Jurkat, Clone E6-1 (cell line): ENCODE measurements at places on chromosomes 3 and 15.

DNA sequence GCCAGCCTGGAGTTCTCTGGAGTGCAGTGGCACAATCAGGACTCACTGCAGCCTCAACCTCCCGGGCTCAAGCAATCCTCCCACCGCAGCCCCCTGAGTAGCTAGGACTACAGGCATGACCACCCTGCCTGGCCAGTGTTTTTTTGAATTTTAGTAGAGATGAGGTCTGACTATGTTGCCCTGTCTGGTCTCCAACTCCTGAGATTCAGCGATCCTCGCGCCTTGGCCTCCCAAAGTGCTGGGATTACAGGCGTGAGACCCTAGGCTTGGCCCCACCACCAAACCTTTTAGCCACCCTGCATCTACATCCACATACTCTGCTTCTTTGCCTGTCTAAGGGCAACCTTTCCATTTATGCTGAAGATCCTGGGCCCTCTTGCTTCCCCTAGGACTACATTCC, 4.4 kb downstream of the NUSAP1 start:
- no peak for DNase-seq

- DNase-seq, result no peak
These were observed 27.1 kb downstream of the GRM2 start for GRCh38 chr3:51733859-51734571.

DNA sequence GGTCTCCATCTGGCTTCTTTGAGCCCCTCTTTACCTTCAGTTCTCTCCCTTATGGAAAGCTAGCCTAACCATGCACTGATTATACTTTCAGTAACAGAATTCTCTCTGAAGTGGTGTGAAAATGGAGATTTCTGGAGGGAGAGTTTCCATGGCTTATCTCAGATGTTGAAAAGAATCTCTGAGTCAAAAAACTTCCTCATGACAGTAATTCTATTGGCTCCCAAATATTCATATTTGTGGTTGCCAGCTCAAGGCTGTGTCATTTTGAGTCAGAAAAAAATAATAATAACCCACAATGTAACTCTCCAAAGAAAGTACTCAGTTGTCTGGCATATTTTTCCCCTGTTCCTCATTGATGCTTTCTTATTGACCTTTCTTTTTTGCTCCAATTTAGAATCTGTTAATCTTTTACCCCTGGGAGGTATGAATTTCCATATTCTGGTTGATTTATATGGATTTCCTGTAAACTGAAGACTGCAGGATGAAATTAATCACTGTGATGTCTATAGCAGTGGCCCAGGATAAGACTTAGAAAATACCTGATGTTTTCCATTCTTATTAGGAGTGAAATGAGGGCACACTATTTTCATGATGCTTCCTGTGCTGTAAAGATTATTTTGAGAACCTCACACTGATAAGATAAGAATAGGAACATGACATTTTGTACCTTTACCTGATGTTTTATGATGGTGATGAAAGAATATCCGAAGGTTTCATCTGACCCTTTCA, 149.5 kb upstream of the EPHA3 start:
- no peak for DNase-seq

- no peak for DNase-seq
These were observed 2.0 kb downstream of the PXYLP1 start for GRCh38 chr3:141233457-141234161.

GRCh38 chr3:73026760-73027113, 30.1 kb downstream of the PPP4R2 start:
- no peak for DNase-seq

DNA sequence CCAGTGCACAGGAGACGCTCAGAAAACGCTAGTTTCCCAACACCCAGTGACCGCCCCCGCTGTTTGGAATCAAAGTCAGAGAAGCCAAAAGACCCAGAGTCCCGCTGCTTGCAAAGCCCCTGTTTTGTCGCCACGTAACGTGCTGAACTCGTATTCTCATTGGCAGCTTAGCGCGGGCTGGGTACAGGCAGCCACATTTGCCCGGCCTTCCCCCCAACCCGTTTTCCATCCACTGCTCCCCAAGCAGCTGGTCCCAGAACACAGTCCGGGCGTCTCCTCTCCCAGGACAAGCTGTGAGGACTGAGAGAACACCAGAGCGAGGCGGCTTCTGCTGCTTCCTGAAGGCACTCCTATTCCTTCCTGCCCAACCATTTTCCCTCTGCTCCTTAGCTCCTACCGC, 54.8 kb downstream of the RASGRF1 start:
- no peak for DNase-seq

GRCh38 chr3:172522871-172523818, at the start of gene TNFSF10:
TSS of gene TNFSF10 (minus strand) at chr3:172523430. CDS start at chr3:172523384, 46 bp downstream.
- peak; percentile 62 for DNase-seq

- no peak for DNase-seq
These were observed 12.4 kb upstream of the CD47 start for GRCh38 chr3:108103040-108103751.

DNA sequence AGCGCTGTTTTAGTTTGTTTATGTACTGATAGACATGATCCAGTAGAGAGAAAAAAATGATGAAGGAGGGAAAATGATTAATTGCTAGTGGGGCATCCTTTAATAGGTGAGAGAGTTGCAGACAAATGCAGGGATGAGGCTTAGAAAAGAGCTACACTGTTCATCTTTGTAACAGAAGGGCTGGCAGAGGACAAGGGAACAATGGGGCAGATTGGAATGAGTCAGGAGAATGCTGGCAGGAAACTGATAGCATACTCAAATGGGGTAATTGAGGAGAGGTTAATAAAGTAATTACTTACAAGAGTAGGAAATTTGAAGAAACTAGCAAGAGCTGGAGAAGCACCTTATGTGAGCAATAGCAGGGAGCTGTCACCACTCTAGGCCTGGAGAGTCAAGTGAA, 170.9 kb downstream of the OXSM start:
- DNase-seq, result no peak

- DNase-seq, result no peak
These were observed 13.1 kb upstream of the SETD5 start for GRCh38 chr3:9384141-9384828.

DNA sequence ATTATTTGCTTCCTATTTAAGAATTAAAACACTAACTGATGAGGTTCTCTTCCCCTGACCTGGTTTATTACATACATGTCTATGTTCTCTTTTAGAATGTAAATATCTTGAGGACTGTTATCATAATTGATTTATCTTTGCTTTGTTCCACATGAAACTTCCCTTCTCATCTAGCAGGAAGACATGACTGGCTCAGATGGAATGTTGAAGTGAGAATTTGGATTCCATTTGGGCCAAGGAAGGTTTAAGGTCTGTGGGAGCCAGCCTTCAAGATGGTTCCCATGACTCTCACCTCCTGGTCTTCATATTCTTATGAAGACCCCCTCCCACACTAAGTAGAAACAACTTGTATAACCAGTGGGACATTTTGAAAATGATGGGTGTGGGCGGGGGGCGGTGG, 222.2 kb upstream of the GADL1 start:
- DNase-seq, result no peak

GRCh38 chr15:36595611-36596010, 16.2 kb downstream of the CDIN1 start:
- DNase-seq, result no peak

- DNase-seq, result peak; percentile 71
These were observed 74.0 kb downstream of the OXNAD1 start for GRCh38 chr3:16338999-16339398.

GRCh38 chr3:69079269-69080159, 651 bp downstream of the UBA3 start:
- DNase-seq, result no peak

DNA sequence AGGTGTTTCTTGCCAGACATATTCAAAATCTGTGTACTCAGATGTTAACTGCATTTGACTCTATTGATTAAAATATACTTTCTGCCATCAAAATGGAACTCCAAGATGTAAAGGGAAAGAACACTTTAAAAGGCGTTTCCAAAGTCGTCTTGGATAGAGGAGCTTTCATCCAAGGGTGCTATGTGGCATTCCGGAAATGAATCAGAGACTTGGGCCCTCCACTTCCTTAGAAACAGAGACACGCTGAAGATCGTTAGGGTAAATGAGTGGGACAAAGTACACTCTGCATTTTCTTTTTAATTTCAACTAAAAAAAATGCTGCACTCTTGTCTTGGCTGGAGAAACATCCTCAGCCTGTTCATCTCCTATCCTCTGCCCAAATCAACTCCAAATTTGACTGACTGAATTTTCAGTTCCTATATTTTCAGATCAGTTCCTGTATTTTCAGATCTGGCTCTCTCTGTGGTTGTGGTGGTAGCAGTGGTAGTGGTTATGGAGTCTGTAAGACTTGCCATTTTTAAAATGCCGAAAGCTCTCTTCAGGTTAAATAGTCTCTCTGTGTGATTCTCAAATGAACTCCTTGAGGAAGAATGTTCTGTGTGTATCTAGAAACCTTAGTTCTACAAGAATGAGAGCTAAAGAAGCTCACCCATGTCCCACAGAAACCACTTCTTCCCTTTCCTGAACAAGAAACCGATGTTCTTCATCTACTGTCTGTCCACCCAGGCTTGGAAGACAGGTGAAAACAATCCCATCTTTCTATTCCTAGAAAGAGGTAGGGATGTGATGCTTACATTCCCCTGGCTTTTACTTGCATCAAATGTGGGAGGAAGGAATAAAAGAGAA, 156.8 kb upstream of the ICE2 start:
- no peak for DNase-seq

- DNase-seq, result no peak
These were observed 67.4 kb downstream of the GRIP2 start for GRCh38 chr3:14472471-14473351.

GRCh38 chr3:129973853-129974563, 512 bp upstream of the TRH start:
- DNase-seq, result no peak

GRCh38 chr3:76083992-76084391, 298.6 kb upstream of the ZNF717 start:
- DNase-seq, result no peak

DNA sequence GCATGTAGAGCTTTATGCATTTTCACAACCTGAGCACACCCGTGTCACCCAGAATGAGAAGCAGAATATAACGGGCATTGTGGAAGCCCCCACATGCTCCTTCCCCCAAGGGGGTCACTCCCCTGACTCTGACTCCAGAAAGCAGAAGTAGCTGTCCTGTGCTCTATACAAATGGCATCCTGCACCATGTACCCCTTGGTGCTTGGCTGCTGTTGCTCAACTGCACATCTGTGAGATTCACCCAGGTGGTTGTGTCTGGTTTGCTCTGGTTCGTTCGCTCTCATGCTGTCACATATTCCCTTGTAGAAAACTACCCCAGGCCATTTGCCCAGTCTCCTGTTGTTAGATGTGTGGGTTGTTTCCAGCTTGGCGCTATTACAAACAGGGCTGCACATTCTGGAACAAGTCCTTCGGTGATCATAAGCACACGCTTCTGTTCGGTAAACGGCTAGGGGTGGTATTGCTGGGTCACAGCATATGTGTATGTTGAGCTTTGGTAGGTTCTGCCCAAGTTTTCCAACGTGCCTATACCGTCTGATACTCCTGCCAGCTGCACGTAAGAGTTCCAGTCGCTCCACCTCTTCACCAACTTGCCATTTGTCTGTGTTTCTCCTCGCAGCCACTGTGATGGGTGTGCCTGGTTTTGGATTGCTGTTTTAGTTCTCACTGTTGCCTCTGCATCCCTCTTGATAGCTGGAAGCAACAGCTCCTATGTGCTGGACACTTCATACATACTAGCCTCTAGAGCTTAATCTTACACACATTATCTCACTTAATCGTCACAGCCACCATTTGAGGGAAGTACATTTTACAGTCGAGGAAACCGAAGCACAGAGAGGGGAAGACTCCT, 65.4 kb upstream of the SLC6A6 start:
- DNase-seq, result no peak

DNA sequence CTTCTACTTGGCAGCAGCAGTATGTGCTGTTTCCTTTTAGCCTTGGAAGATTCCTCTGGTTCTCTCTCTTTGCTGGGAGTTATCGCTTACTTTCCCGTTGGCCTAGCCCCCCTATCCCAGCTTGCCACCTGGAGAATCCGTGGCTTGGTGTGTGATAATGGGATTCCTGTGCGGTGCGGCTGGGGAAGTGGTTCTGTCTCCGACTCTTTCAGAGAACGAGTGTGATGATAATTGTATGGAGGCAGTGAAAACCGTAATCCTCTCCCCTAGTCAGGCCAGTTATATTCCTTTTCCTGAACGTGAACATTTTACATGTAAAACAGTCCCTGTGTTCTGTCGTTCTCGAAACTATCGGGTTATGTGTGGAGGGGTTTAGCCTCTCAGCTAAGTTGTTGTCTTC, 300.1 kb upstream of the C2CD4B start:
- no peak for DNase-seq

GRCh38 chr3:99970198-99970597, 144.1 kb downstream of the FILIP1L start:
- DNase-seq, result peak; percentile 41

- no peak for DNase-seq
These were observed 442.4 kb upstream of the BCHE start for GRCh38 chr3:166279636-166280035.

DNA sequence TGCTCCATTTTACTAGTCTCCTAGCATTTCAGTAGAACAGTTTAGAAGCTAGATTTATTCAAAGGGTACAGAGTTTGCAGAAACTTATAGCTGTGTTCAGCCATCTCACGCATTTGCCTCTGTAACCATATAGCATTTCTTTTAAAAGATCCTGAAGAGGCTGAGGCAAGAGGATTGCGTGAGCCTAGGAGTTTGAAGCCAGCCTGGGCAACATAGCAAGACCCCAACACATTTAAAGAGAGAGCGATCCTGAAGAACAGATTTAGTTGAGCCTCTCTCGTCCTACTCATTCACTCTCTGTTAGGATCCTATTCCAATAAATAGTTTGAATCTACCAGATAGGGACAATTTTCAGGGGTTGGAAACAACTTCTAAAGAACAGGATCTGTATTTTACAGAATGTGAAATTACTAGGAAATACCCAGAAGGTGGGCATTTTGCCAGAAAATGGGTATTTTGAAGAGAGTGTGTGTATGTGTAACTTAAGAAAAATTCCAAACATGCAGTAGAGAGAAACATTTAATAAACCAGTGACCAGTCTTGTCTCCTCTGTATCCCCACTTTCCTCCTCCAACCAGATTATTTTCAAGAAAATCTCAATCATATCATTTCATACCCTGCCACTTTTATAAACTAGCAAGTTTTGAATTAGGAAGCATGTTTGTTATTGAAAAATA, 4.5 kb downstream of the EIF3J start:
- no peak for DNase-seq

GRCh38 chr15:101017093-101017754, 98.1 kb downstream of the LRRK1 start:
- no peak for DNase-seq
